Dermis blood vessel endothelial cell (primary cell): ENCODE measurements at places on chromosomes 5 and 9. TPM values are rescaled to one million over a fixed set of nuclear protein-coding genes. Genes with fewer than 3 reads are reported as not detected.

- peak; percentile 26 for DNase-seq
Observed at GRCh38 chr5:56358703-56359681, 125.9 kb upstream of the ANKRD55 start.

- no peak for DNase-seq
Observed at GRCh38 chr9:104256031-104256695, 162.1 kb downstream of the SMC2 start.

Gene MLANA
- not detected in 2 replicates for total RNA-seq

- no peak for DNase-seq
Observed at GRCh38 chr5:142852416-142853198, 82.4 kb downstream of the ARHGAP26 start.

Gene PCDHA10
- total RNA-seq, result 0.09 and 0.17 TPM in 2 replicates
